ENCODE measurements at places on chromosomes 7 and 10.

- DNase-seq, result no peak
Observed at GRCh38 chr10:105549731-105550130, 908.6 kb downstream of the SORCS3 start.

DNA sequence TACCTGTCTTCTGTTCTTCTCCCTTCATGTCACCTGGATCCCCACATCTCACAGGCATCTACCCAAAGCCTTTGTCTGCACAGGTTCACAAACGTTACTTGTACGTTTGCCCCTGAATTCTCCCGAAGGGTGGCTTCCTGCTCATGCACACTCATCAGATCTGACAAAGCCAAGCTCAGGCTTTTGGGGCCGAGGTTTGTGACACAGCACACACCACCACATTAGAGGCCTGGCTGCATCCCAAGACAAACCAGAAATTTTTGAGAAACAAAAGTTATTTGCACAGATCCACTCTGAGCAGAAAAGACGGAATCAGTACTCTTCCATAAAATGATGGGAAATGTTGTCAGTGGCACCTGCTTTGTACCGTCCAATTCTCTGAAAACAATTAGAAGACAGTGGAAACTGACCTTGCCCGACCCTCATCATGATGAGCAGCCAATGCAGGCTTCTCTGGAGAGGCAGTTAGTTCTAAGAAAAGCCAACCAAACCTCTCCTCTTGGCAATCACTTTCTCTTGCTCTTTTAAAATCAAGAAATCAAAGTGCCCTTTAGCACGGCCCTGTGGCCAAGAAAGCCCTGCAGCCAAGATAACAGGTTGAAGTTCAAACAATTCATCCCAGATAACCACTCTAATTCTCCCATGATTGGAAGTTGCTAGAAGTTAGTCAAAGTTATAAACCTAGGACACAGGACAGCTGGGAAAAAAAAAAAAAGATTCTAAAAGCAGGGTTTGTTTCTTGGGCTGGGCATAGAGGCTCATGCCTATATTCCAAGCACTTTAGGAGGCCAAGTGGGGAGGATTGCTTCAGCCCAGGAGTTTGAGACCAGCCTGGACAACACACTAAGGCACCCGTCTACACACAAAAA is 13.6 kb upstream of the SVIL start:
- no peak for DNase-seq

- no peak for DNase-seq
Observed at GRCh38 chr7:55104123-55104522, 85.3 kb downstream of the EGFR start.

DNA sequence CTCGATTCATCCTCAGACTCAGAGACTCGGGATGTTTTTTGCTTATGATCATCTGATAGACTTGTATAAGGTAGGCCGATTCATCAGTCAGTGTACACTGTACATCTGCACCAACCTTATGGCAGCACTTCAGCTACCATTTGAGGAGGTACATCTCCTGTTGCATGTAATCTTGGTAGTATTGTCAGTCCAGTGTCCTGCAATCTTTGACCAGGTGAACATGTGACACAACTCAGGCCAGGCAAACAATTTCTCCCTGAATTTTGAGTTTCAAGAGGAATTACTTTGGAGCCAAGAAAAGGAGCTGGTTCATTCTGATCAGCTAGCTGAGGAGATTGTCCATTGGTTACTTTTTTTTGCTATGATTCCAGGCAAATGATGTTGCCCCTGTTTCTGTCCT is 19.7 kb upstream of the WASL start:
- DNase-seq, result no peak

DNA sequence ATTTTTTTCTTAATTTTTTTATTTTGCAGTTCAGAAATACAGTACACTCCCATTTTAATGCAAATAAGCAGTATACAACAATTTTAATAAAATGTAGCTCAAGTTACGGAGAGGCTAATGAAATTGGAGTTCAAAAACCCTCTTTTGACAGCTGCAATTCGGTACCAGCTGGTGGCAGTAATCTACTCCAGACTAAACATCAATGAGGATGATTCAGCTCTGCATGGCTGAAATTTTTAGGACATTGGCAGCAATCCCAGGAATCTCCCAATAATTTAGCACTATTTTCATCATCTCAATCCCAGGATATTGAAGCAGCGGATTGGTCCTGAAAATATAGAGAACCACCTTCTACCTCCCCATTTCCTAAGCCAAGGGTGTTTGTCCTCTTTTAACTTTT is 278.8 kb downstream of the CACNA2D1 start:
- no peak for DNase-seq
